ENCODE measurements at places on chromosomes 16 and 17.

- no peak overlapping the region for H3K4me3 ChIP-seq
- DNase-seq: no peak
- no peak overlapping the region for H3K27ac ChIP-seq
- no peaks in the 10 kb centered on the region for H3K36me3 ChIP-seq
- H3K4me1 ChIP-seq: no peaks in the 10 kb centered on the region
Observed at GRCh38 chr17:67059372-67059771, 15.0 kb downstream of the CACNG1 start.

- no peak for DNase-seq
- no peaks in the 10 kb centered on the region for H3K36me3 ChIP-seq
- H3K4me3 ChIP-seq: no peak overlapping the region
- peaks cover 3% of the 10 kb centered on the region for H3K4me1 ChIP-seq
- no peak overlapping the region for H3K27ac ChIP-seq
Observed at GRCh38 chr17:19750020-19750572, 2.0 kb upstream of the ALDH3A1 start.

GRCh38 chr17:73432624-73433190 lies 120.9 kb upstream of the CDC42EP4 start:
- H3K27me3 ChIP-seq: no peaks in the 10 kb centered on the region
- H3K4me3 ChIP-seq: no peak overlapping the region
- H3K36me3 ChIP-seq: peaks cover 6% of the 10 kb centered on the region
- H3K4me1 ChIP-seq: peaks cover 24% of the 10 kb centered on the region

GRCh38 chr16:64778777-64779176 lies 343.1 kb downstream of the CDH11 start:
- H3K27ac ChIP-seq: no peak overlapping the region
- H3K4me1 ChIP-seq: no peaks in the 10 kb centered on the region
- no peak for DNase-seq
- H3K36me3 ChIP-seq: no peaks in the 10 kb centered on the region
- H3K4me3 ChIP-seq: no peak overlapping the region

DNA sequence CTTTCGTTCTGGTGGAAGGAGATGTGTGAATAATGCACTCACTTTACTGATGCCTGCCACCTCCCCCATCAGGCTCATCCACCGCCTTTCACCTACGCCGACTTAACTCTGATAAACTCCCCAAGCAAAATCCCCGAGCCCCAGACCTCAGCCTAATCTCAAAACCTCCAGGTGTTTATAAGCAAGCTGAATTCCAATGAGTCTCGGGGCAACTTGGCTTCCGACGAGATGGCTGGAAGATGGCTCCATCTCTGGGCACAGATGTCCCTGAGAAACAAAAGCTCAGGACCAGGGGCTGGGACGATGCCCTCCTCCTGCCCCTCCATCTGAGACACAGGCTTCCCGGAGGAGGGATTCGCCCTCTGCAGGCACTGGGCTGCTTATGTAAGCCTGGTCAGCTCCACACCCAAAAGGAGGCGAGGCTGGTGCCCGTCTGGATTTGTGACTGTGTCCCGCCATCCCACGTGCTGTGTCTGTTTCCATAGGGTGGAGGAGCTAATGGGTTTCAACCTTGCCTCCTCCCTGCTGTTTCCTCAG lies 386.4 kb upstream of the TNRC6C start:
- H3K4me3 ChIP-seq: no peak overlapping the region
- no peak overlapping the region for H3K27ac ChIP-seq
- no peaks in the 10 kb centered on the region for H3K36me3 ChIP-seq
- peaks cover 8% of the 10 kb centered on the region for H3K4me1 ChIP-seq
- H3K27me3 ChIP-seq: peaks cover 40% of the 10 kb centered on the region

GRCh38 chr17:82350182-82351030 lies 8.6 kb upstream of the TEX19 start:
- H3K27ac ChIP-seq: no peak overlapping the region
- H3K27me3 ChIP-seq: peaks cover 11% of the 10 kb centered on the region
- DNase-seq: peak; percentile 64
- no peaks in the 10 kb centered on the region for H3K36me3 ChIP-seq
- peaks cover 8% of the 10 kb centered on the region for H3K4me1 ChIP-seq

- H3K27me3 ChIP-seq: no peaks in the 10 kb centered on the region
- peak overlapping the region; percentile 78 for H3K27ac ChIP-seq
- peaks cover 5% of the 10 kb centered on the region for H3K36me3 ChIP-seq
- DNase-seq: no peak
- H3K4me1 ChIP-seq: peaks cover 28% of the 10 kb centered on the region
Observed at GRCh38 chr17:39400547-39401411, 647 bp downstream of the FBXL20 start.

GRCh38 chr17:50257676-50258224 lies 16.5 kb upstream of the TMEM92 start:
- H3K36me3 ChIP-seq: no peaks in the 10 kb centered on the region
- H3K27ac ChIP-seq: no peak overlapping the region
- DNase-seq: no peak
- no peak overlapping the region for H3K4me3 ChIP-seq
- no peaks in the 10 kb centered on the region for H3K4me1 ChIP-seq

DNA sequence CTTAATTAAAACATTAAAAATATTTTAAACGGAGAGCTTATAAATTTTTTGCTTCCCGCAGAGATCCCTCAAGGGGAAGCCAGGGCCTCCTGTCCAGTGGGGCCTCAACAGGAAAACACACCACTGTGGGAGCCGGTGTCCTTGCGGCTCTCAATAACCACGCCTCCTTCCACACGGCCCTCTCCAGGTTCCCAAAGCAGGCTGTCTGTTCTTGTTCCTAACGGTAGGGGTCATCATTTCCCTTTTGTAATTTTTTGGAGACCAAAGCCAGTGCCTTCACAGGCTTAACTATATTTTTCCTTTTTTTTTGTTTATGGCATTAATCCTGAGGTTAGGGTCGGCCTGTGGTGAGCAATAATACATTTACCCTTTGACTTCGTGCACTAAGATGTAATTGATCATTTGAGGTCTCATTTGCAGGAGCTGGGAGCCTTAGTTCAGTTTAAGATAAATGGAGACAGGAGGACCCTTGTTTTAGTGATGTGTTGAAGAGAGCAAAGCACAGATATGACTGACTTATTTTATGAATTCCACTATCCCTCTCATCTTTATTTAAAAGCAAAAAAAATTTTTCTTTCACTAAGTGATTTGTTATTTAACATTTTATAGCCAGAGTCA lies 77.5 kb upstream of the N4BP1 start:
- DNase-seq: peak; percentile 55
- H3K27me3 ChIP-seq: peaks cover 8% of the 10 kb centered on the region
- H3K27ac ChIP-seq: no peak overlapping the region
- H3K4me3 ChIP-seq: no peak overlapping the region
- H3K4me1 ChIP-seq: no peaks in the 10 kb centered on the region

DNA sequence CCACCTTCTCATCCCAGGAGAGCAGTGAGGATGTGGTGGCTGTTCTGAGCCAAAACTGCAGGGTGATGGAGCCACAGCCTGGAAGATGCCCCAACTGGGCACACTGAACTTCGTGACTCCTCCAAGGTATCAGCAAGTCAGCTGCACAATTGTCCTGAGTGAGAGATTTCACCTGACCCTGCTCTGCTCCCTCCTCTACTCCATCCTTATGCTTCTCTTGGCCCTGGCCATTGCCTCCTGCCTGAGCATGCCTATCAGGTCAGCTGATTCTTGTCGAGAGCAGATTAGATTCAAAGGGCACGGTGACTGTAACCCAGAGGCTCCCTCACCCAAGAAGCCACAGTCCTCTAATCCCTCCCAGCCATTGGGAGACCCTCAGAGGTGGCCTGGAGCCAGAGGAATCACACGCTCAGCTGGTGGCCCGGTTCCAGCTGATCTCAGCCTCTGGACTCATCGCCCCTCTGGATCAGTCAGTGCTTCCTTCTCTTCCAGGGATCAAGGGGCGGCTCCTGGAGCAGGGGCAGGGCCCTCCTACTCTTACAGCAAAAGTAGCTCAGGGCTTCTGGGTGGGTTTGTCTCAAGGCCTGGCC lies 7.0 kb upstream of the CYB561 start:
- H3K4me3 ChIP-seq: no peak overlapping the region
- H3K27me3 ChIP-seq: peaks cover 6% of the 10 kb centered on the region
- no peak for DNase-seq
- peaks cover 15% of the 10 kb centered on the region for H3K4me1 ChIP-seq

- no peaks in the 10 kb centered on the region for H3K27me3 ChIP-seq
- H3K36me3 ChIP-seq: no peaks in the 10 kb centered on the region
- DNase-seq: no peak
- H3K27ac ChIP-seq: no peak overlapping the region
- H3K4me1 ChIP-seq: no peaks in the 10 kb centered on the region
Observed at GRCh38 chr17:16886655-16887322, 85.1 kb downstream of the TNFRSF13B start.

GRCh38 chr17:63504261-63504660 lies 18.9 kb upstream of the KCNH6 start:
- H3K36me3 ChIP-seq: peaks cover 1% of the 10 kb centered on the region
- no peaks in the 10 kb centered on the region for H3K4me1 ChIP-seq
- DNase-seq: no peak

- no peaks in the 10 kb centered on the region for H3K4me1 ChIP-seq
- no peaks in the 10 kb centered on the region for H3K36me3 ChIP-seq
- no peaks in the 10 kb centered on the region for H3K27me3 ChIP-seq
- no peak for DNase-seq
- no peak overlapping the region for H3K4me3 ChIP-seq
Observed at GRCh38 chr17:53588317-53588716, 234.4 kb upstream of the KIF2B start.

- no peak for DNase-seq
- no peaks in the 10 kb centered on the region for H3K36me3 ChIP-seq
- peaks cover 5% of the 10 kb centered on the region for H3K27me3 ChIP-seq
- H3K4me3 ChIP-seq: no peak overlapping the region
Observed at GRCh38 chr17:56809106-56809819, 24.5 kb downstream of the C17orf67 start.

DNA sequence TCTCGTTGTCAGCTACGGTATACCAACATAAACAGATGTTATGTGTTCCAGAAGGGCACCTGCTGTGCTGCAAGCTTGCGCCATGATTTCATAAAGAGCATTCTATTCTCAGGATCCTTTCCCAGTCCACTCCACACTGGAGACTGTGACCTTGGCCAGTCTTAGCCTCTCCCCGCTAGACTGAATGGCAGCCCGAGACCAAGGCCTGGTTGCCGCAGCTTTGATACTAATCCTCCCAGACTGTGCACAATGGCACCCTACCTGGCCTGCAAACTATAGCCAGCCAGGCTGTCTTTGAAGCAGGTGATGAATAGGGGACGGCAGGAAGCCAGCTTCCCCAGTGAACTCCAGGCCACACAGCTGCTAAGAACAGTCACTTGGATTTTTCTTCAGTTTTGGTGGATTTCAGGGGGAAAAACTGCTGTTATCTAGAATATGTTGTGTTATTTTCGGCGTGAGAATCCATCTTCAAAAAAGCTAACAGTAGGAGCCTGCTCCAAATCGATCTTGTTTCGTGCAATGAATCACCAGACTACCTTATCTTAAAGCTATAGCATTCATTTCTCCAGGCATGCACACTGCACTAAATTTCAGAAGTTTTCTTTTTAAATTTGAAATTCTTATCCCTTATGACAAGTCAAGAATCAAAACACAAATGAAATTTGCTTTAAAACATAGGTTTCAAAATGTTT lies 289.0 kb downstream of the CEP112 start:
- DNase-seq: no peak
- H3K27ac ChIP-seq: no peak overlapping the region
- peaks cover 2% of the 10 kb centered on the region for H3K27me3 ChIP-seq

DNA sequence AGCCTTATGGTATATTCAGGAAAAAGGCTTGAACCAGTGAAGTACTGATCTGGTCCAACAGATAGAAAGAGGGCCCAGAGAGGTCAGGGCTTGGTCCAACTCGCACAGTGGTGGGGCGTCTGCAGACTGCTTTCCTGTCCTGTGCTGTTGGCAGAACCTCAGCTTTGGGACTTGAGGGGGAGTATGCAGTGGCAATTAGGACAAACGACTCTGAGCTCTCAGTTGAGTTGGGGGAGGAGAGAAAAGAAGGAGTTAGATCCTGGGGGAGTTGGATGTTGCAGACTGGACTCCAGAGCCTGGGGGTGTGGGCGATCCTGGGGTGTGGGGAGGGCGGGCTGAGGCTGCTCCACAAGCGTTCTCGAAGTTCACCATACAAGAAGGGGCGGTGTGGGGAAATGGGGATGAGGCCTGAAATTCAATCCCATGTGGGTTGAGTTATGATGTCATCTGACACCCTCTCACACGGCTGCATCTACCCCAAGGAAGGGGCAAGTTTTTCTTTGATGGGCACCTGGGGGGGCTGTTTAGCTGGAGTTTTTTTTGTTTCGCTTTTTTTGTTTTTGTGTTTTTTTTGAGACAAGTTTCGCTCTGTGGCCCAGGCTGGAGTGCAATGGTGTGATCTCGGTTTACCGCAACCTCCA lies 14.6 kb downstream of the GRB7 start:
- H3K27me3 ChIP-seq: peaks cover 4% of the 10 kb centered on the region
- DNase-seq: no peak
- H3K27ac ChIP-seq: peak overlapping the region; percentile 69
- H3K36me3 ChIP-seq: no peaks in the 10 kb centered on the region

DNA sequence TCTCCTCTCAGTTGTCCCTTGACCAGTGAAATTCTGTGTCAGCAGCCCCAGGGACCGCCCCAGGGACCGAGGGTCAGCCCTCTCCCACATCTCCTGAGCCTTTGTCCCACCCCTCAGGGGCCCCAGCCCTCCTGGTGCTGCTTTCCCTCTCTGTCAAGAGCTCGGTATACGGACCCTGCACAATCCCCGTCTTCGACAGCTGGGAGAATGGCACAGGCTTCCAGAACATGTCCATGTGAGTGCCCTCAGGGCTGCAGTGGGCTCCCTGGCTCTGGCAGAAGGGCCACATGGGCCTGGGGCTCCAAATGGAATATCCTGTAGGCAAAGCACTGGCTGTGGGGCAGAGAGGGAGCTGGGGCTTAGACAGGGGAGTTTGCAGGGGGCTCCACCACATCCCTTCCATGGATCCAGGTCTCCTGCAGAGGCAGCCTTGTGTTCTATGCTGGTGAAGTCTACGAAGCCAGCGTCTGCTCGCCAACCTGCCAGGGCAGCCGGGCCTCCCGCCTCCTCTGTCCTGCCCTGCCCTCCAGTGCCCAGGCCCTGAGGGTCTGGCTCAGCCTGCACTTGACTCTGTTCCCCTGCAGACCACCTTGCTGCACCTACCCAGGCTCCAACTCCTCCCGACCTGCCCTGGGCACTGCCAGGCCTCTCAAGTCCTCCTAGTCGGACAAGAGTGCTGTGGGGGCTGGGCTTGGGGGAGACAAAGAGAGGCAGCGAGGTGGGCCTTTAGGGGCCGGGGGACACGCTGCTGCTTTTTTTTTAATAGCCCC lies 28.0 kb downstream of the ADGRG5 start:
- no peak overlapping the region for H3K27ac ChIP-seq
- H3K27me3 ChIP-seq: no peaks in the 10 kb centered on the region
- H3K4me1 ChIP-seq: peaks cover 13% of the 10 kb centered on the region
- peaks cover 47% of the 10 kb centered on the region for H3K36me3 ChIP-seq
- DNase-seq: no peak

DNA sequence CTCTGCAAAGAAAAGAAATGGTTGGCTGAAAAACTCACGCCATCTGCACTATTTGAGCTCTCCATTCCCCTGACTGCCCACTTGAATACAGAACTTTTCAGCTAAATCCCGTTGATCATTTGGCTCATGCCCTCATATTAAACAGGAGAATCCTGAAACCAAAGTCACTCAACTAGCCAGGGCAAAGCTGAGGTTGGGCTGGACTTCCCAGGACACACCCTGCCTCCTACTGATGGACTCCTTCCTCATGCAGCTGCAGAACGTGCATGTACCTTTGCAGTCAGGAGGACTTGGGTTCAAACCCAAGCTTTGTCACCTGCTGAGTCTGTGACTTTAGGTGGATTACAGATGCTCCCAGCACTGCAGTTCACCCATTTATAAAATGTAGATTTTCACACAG lies 7.7 kb downstream of the ASIC2 start:
- H3K27me3 ChIP-seq: peaks cover 25% of the 10 kb centered on the region
- H3K27ac ChIP-seq: no peak overlapping the region
- no peak overlapping the region for H3K4me3 ChIP-seq
- DNase-seq: no peak
